ENCODE measurements at places on chromosomes 6 and 20. TPM values are rescaled to one million over a fixed set of nuclear protein-coding genes. Genes with fewer than 3 reads are reported as not detected.

The ALDH5A1 gene
- 11.5 TPM for total RNA-seq

The FNDC11 gene
- 0.13 TPM for total RNA-seq

The DOK5 gene
- 4.6 TPM for total RNA-seq

The IRF4 gene
- 6.3 TPM for total RNA-seq

GRCh38 chr20:2206957-2207769 is 88.6 kb upstream of the TGM3 start:
- peak; percentile 93 for DNase-seq

GRCh38 chr6:9938801-9939200 is 476.1 kb downstream of the TFAP2A start:
- DNase-seq, result no peak

DNA sequence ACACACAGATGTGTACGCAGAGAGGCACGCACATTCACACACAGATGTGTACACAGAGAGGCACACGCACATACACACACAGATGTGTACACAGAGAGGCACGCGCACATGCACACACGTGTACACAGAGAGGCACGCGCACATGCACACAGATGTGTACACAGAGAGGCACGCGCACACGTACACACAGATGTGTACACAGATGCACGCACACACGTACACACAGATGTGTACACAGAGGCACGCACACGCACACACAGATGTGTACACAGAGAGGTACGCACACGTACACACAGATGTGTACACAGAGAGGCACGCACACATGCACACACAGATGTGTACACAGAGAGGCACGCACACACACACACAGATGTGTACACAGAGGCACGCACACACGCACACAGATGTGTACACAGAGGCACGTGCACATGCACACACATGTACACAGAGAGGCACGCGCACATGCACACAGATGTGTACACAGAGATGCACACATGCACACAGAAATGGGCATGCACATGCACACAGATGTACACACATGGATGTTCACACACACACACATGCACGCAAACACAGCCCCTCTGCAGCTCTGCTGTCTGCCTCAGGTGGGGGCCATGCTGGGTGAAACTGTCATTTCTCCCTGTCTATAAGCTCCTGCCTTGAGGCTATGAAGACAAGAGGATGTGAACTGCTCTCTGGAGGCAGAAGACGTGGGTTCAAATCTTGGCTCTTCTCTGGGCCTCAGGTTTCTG is 14.3 kb upstream of the MYT1 start:
- DNase-seq, result no peak

Measured in mesenteric fat pad (tissue), 1 donor.